ENCODE measurements at places on chromosomes 16 and 17.

DNA sequence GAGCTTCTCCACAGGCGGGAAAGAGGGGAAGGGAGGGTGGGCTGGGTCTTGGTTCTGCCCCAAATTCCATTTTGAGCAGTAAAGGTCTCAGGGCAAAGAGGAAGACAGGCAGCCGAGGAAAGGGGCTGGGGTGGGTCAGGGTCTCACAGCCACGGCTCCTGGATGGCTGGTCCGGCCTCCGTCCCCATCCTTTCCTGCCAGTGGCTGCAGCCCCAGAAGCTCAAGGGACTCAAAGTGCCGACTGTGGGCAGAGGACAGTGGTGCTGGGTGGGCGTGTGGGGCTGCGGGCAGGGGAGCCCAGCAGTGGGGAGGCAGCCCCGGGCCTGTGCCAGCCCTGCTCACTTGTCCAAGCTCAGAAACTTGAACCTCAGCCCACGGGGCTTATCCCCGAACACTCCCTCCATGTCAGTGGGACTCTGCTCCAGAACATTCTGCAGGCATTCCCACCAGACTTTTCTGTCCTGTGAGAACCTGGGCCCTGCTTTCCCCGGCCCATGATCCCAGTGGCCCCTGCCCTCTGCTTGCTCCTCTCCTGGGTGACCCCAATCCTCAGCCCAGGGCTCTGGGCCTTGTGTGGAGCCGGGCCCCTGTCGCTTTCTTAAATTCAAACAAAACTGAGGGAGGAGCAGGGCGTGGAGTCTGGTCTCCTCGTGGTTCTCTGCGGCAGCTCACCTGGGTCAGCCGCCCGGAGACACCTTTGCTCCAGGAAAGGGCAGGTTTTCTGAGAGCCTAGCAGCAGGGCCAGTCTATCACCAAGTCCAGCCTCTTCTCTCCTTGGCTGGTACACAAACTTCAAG lies 117.8 kb upstream of the METRNL start:
- DNase-seq: no peak

GRCh38 chr17:49555495-49556222 lies 20.0 kb upstream of the NXPH3 start:
- DNase-seq: no peak

DNA sequence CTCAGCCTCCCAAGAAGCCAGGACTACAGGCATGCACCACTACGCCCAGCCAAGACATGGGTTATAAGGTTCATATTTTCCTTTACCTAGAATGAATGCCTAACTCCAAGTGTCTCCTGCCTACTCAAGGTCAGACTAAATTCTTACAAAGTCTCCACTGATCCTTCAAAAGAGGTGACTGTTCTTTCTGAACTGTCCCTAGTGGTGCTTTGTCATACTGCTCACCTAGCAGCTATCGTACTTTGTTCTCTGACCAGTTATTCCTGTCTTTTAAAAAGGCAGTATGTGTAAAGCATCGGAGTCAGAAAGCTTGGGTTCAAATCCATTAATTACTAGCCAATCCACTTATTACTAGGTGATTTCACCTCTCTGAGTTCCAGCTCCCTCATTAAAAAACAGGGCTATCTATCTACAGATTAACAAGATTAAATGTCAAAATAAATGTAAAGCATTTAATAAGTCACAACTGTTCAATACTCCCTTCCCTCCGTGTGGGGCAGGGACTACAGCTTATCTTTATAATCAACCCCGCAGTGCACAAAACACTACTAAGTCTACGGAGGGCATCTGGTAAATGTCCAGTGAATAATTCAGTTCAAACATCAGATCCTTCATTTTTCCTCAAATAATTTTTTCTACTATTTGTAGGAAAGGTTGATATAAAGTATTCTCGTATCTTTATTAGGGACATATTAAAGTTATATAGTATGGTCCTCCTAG lies 20.0 kb upstream of the ITGA2B start:
- no peak for DNase-seq

GRCh38 chr16:52832771-52833170 lies 219.9 kb downstream of the CHD9NB start:
- no peak for DNase-seq

- no peak for DNase-seq
Observed at GRCh38 chr16:59540621-59541020, 806.5 kb upstream of the GOT2 start.

- DNase-seq: no peak
Observed at GRCh38 chr16:927406-927805, 43.4 kb downstream of the LMF1 start.

- DNase-seq: no peak
Observed at GRCh38 chr17:65638221-65638975, 77.0 kb upstream of the AXIN2 start.

DNA sequence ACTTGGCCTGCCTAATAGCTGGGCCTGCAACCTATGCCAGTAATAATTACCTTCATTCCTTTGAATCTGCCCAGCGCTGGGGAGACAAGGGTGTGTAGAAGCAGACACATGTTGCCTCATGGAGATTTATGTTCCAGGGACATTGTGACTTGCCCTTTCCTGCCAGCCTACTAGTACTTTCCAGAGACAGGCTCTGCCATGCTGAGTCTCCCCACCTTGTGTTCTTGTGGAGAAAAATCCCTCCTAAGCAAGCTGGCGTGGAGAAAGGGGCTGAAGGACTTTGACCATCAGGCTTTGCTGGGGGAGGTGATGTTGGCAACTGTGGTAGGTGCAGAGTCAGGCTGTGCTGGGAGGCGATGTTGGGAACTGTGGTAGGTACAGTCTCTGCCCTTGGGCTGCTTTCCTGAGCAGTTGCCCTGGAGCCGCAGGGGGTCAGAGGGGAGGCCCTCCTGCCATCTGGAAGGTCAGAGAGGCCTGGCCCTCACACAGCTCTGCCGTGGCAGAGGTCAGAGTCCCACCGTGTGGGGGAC lies 4.0 kb downstream of the KSR1 start:
- DNase-seq: no peak

GRCh38 chr16:75203096-75203495 lies 3.9 kb downstream of the CTRB2 start:
- DNase-seq: no peak

DNA sequence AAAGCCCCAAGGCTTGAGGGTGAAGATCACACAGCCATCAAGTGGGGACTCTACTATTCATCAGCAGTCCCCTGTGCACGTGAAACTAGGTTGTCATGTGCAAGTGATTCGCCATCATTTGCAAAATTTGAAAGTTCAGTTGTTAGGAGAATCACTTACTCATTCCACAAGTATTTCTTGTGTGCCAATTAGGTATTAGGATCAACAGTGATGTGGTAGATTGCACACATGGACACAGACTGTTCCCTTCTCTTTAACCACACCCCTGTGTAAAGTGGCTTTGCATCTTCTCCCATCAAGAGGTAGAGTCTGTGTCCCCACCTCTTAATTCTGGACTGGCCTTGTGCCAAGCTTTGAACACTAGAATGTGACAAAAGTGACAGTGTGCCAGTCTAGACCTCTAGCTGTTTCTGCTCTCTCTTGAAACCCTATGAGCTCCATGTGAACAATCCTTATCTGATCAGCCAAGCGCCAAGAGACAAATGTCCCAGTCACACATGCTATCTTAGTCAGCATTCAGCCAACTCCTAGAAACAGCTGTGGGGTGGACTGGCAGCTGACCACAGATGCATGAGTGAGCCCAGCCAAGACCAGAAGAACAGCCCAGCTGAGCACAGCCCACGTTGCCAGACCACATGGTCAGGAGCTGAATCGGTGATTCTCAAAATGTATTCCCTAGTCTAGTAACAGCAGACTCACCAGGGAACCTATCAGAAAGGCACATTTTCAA lies 31.5 kb upstream of the SHISA9 start:
- no peak for DNase-seq

- DNase-seq: no peak
Observed at GRCh38 chr17:57393368-57393767, 137.0 kb downstream of the MSI2 start.
